ENCODE measurements at places on chromosomes 2 and 18. TPM values are rescaled to one million over a fixed set of nuclear protein-coding genes. Genes with fewer than 3 reads are reported as not detected.

Gene ARHGEF4
- total RNA-seq, result 48.8 TPM

Gene ALLC
- not detected for total RNA-seq

Gene SLC19A3
- 0.42 TPM for total RNA-seq

Gene STPG4
- total RNA-seq, result not detected

Gene SLC16A14
- total RNA-seq, result 2.8 TPM

Gene CFAP65
- total RNA-seq, result not detected

Gene CDKL4
- 0.40 TPM for total RNA-seq

Gene RBKS
- 5.8 TPM for total RNA-seq

Gene NYAP2
- total RNA-seq, result under 0.01 TPM

Gene MOGAT1
- total RNA-seq, result not detected

Gene DNPEP
- 102 TPM for total RNA-seq

Gene CXCR1
- 0.13 TPM for total RNA-seq

Gene NTSR2
- total RNA-seq, result not detected

Gene POU3F3
- total RNA-seq, result 0.11 TPM

Gene REEP1
- total RNA-seq, result 73.5 TPM

Gene SOX11
- 0.97 TPM for total RNA-seq

Gene ATAD2B
- 14.4 TPM for total RNA-seq

Gene TRIB2
- total RNA-seq, result 31.5 TPM

Gene NETO1
- total RNA-seq, result 0.34 TPM

Gene STARD6
- not detected for total RNA-seq

Gene TTN
- 2.8 TPM for total RNA-seq

Gene GATA6
- 9.5 TPM for total RNA-seq
